T-helper 9 cell (primary cell): ENCODE measurements at places on chromosomes 6 and 20.

DNA sequence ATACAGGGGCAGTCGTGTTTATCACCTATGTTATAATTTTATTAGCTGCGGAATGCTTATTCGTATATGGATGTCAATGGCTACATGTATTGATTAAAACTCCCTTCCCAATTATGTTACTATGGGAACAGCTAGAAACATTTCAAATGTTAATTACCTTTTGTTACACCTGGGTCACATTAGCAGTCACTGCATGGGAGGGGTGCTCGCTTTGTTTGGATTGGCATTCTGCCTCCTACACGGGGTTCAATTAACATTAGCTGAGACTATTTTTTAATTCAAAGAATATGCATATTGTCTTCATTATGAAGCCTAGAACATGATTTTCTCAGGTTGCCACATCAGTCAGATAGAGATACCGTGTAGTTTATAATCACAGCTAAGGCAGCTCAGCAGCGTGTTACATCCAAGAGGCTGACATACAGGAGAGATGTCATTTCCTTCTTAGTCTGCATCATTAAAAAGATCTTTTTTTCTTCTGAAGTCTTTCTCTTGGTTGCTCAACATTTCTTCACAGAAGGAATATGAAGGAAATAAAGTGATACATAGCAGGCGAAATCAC lies 76.2 kb upstream of the RPS6KA2 start:
- DNase-seq: no peak

DNA sequence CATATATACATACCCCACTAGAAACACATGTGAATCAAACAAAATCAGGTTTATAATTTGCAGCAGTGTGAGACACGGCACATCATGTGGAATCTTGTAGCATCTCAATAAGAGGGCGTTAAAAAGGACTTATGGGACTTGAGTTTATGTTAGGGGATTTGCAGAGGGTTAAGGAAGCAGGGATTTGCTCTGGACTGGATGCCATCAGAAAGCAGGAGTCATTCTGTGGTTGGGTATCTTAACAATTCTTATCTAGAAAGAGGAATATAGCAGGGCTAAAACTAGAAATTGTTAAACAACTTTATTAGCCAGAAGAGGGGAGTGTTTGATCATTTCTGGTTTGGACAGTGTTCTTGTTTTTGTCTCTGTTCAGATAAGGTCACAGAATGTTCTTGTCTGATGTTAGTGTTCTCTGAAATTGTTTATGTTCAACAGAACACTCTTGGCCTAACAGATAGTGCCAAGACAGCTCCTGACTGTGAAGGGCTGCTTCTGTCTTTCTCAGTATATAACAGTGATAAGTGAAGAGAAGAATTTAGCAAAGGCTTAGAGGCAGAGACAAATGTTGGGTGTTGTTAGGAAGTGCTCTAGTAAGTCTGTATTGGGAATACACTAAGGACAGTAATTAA lies 39.2 kb downstream of the LIN28B start:
- no peak for DNase-seq

DNA sequence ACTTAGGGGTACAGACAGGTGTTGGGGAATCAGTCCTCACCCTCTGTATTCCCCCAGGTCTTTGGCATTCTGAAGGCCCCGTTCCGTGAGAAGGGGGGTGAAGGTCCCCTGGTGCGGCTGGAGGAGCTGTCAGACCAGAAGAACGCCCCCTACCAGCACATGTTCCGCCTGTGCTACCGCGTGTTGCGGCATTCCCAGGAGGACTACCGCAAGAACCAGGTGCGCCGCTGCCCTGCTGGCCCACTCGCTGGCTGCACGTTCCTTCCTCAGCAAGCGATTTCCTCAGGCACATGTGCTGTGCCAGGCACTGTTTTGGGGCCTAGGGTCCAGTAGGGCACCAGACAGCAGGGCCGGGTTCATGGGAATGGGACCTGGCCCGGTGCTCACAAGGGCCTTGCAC lies 44.4 kb downstream of the UQCC2 start:
- no peak for DNase-seq

- DNase-seq: no peak
These were observed 87.7 kb upstream of the NOX3 start for GRCh38 chr6:155543166-155543847.

DNA sequence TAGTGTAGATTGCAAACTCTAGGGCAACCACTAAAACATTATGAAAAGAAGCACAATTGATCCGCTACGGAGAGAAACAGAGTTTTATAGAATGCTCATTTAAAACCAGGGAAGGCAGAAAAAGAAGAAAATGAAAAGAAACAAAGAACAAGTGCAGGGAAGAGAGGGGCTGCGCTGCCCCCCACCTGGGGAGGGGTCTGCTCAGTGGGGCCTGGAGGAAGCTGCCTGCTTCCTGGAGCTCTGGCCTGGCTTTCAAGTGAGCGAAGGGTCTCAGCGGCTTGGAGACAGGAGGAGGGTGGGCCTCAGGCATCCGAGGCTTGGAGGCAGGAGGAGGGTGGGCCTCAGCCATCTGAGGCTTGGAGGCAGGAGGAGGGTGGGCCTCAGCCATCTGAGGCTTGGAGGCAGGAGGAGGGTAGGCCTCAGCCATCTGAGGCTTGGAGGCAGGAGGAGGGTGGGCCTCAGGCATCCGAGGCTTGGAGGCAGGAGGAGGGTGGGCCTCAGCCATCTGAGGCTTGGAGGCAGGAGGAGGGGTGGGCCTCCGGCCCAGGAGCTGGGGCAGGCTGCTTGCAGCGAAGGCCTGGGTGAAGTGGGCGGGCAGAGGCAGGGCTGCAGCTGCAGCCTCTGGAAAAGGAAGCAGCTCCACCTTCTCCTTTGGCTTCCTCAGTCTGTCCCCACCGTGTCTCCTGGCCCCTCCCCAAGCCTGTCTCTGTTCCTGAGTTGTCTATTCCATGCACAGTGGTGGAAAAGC lies 406.3 kb downstream of the TAF4 start:
- DNase-seq: no peak

GRCh38 chr6:143363299-143363698 lies 87.2 kb downstream of the ADAT2 start:
- DNase-seq: no peak

DNA sequence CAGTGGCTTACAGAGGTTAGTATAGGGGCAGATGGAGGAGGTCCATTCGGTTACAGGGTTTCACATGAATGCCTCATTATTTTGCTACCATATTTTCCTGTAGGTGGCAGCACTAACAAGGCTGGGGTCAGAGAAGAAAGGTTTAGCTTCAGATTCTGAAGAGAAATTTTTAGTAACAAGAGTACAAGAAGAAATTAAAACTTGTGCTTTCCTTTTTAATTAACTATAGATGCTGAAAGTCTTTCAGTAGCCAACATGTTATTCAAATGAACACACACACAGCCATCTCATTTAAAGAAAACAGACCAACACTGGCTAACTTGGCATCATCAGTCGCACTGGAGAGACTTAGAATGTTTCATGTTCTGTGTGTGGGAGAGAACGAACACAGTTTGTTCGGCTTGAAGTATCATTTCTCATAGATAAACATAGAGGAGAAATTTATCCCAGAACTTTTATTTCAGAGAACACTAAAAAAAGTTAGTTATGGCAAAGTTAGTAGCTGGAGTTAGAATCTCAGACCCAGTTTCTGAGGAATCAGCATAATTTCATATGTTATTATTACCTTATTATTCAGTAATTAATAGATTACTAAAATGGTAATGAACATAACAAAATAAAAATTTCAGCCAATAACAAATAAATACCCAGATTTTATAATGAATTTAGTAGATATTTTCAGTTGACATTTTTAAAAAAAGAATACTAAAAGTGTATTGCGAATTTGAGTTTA lies 314.0 kb upstream of the RSPO3 start:
- DNase-seq: no peak

- DNase-seq: no peak
These were observed 15.9 kb downstream of the CPNE1 start for GRCh38 chr20:35648836-35649235.

- no peak for DNase-seq
These were observed 107.4 kb upstream of the TAB2 start for GRCh38 chr6:149209871-149210775.

DNA sequence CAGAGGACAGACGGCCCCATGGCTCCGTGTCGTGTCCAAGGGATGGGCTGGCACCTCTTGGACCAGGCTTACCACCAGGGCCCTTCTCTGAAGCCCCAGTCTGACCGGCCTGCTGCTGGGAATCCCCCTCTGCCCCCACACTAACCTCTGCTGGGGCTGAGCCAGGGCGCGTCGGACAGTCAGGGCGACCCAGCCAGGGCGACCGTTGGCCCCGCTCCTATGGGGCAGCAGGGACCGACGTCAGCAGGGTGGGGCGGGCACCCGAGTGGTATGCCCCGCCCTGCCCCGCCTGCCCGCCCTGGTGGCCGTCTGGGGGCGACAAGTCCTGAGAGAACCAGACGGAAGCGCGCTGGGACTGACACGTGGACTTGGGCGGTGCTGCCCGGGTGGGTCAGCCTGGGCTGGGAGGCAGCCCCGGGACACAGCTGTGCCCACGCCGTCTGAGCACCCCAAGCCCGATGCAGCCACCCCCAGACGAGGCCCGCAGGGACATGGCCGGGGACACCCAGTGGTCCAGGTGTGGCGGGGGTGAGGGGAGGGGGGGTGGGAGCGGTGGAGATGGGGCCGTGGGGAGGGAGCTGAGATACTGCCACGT lies at the start of gene SLC17A9:
Gene SLC17A9, plus strand, starts transcription at position 337 of the 595 bp plus-strand sequence. Its CDS starts 122 bp downstream, at position 459.
- DNase-seq: no peak

DNA sequence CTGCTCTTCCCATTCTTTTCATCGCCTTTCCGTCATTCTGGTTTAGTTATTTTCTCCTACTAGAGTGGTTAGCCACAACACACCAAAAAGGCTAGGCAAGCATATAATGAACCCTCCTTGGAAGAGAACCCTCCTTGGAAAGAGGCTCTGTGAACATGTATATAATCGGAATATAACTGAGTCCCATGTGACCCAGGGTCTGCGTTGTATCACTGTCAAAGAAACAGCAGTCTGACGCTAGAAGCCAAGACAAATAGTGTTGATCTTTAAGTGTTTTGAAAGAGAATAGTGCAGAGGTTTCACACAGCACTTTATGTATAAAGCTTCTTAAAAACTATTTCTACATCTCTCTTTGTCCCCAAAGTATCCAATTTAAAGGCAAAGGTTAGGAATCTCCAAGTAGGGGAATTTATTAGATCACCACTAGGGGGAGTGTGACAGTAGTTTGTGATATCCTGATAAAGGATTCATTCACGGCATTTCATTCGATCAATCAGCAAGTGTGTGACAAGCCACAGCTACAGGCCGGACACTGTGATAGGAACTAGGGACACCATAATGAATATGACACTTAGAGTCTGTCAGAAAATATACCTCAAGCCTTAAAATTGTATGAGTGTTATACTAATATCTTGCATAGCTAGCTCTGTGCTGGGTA lies 395.3 kb downstream of the CD109 start:
- DNase-seq: no peak

- DNase-seq: no peak
These were observed 46.9 kb downstream of the GJA10 start for GRCh38 chr6:89941031-89941762.

DNA sequence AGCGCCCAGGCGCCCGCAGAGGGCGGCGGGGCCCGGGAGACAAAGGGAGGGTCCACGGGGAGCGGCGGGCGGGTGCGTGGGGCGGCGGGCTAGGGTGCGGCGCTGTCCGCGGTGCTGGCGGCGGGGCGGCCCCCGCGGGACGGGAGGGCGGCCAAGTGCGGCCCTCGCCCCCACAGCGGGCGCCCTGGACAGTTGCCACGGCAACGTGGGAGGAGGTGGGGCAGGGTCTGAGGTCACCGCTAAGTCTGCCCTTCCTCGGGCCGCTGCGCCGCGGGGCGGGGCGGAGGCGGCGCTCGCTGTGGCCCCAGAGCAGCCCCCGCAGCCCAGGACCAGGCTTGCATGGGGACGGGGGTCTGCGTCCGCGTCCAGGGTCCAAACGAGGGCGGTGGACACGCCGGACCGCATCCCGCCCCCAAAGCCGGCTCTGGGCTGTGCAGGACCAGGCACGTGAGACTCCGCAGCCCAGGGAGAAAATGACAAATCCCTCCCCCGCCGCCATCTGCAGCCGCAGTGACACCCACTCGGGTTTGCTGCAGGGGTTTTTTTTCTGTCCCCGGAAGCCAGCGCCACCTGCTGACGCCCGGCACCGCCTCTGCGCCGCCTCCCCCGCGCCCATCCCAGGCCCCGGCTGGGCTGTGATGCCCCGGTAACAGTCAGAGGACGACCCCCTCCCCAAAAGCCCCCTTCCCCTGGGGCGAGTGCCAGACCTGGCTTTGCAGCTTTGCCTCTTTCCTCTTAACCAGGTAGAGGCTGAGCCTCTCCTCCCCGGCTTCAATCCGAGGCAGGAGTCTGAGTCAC lies 36.8 kb downstream of the YTHDF1 start:
- DNase-seq: peak; percentile 58

- no peak for DNase-seq
These were observed 59.3 kb downstream of the DOP1A start for GRCh38 chr6:83126807-83127206.

DNA sequence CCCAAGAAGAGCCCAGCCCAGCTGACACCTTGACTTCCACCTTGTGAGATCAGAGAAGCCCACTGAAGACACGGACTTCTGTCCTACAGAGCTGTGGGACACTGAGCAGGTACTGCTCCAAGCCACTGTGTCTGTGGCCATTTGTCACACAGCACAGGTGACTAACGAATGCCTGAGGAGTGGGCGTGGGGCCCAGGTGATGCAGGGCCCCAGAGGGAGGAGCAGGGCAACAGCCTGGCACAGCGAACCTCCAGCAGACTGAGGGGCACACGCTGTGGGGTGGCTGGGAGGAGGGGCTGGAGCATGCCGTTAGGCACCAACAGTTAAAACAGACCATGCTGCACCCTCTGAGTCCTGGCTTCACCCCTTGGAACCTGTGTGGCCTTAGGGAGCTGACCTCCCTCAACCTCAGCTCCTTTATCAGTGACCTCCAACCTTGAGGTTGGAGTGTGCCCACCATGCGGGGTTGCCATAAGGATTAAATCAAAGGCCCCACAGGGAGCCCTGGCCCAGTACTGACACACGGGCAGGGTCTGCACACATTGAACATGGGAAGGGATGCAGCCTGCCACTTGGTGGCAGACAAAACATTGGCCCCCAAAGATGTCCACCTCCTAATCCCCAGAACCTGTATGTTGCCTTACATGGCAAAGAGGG lies 119.9 kb upstream of the CST7 start:
- no peak for DNase-seq

- DNase-seq: no peak
These were observed 44.1 kb upstream of the TGM2 start for GRCh38 chr20:38209054-38209675.

DNA sequence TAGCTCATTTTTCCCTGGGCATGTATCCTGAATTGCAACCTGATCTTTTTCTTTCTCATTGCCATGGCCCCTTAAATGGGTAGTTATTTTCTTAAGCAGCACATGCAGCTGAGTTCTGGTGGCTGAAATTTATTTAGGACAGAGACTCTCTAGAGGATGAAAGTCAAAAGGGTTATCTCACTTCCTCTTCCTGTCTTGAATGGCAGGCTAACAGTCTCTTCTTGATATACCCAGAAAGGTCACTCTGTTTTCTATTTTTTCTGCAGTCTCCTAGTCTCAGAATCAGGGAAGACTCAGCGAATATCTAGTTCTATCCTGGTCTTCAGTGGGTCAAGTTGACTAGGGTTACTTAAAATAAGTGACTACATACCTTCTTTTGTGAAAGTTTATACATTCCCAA lies 243.3 kb downstream of the EPHA7 start:
- DNase-seq: no peak

- DNase-seq: no peak
These were observed 78.5 kb downstream of the RAMACL start for GRCh38 chr6:166507809-166508564.
